ENCODE measurements at places on chromosomes 5 and 9.

DNA sequence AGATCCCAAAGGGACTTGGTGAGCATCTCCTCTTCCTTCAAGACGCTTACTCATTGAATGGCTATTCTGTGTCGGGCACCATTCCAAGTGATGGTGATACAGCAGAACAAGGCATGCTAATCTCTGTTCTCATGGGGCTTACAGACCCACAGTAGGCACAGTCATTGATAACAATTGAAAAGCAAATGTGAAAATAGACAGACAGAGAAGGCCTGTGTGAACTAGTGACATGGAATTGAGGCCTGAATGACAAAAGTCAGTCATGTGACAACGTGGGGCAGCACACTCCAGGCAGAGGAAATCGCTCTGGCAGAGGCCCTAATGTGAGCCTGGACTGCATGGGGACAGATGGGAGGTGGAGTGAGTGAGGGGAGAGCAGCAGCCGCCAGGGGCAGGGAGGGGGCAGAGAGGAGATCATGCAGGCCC is 70.7 kb upstream of the CPLX2 start:
- DNase-seq, result no peak

- DNase-seq, result no peak
Measured at GRCh38 chr5:10876006-10876744, 115.1 kb upstream of the DAP start.

DNA sequence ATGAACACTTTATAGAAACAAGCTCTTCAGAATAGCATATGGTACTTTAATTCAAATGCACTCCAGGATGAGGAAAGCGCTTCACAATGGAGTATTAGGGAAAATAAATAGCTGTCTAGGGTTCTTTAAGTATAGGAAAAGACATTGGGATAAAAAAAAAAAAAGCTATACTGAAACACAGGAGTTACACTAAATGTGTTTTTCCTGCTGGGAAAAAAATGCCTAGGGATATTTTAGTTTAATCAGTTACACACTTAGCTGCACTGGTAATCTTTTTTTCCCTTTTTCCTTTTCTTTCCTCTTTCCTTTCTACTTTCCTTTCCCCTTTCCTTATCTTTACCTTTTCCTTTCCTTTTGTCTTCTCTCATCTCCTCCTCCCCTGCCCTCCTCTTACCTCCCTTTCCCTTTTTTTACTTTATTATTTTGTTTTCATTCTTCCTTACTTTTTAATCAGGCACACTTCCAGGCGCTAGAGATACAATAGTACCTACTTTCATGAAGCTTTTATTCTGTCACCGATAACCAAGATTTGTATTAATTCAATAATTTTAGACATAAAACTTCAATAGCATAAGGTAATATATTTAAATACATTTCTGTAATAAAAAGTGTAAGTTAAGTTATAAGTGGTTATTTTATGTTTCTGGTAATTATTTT is 758.7 kb downstream of the CDH18 start:
- no peak for DNase-seq

- no peak for DNase-seq
Measured at GRCh38 chr5:176822041-176822792, 11.9 kb downstream of the UNC5A start.

GRCh38 chr5:64497386-64497785 is 8.4 kb upstream of the RGS7BP start:
- DNase-seq, result no peak

DNA sequence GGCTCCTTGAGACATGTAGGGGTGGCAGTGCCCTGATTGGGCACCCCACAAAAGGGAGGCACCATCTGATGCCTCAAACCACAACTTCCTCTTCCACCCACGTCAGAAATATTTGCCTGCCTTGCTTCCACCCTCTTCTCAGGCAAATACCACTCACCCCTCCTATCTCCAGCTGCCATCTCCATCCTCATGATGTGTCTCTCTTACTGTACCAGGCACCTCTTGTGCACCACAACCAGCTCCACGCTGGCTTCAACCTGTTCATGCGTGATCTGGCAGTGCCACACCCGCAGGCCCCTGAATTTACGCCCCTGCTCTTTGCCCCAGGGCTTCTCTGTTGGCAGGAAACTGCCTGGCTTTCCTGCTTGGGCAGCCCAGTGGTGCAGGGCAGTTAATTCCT is 87.8 kb upstream of the HSPA9 start:
- peak; percentile 5 for DNase-seq

GRCh38 chr9:134032456-134033222 is 7.4 kb downstream of the BRD3OS start:
- DNase-seq, result no peak

- DNase-seq, result no peak
Measured at GRCh38 chr5:139137697-139138096, 60.5 kb downstream of the SIL1 start.

Data from stimulated activated CD4-positive, alpha-beta T cell treated with anti-CD3 and anti-CD28 coated beads, Interleukin-2, amount 100 ng/mL, for 4 hours (primary cell).